Activated CD4-positive, alpha-beta T cell treated with anti-CD3 and anti-CD28 coated beads, Interleukin-2, amount 10 ng/mL, durations not matched to agents 24 days and 14 days (primary cell): ENCODE measurements at places on chromosomes 12 and 14.

GRCh38 chr14:50659327-50659974 is 8.7 kb downstream of the SAV1 start:
- DNase-seq: no peak

GRCh38 chr14:40309124-40309523 is 876.9 kb upstream of the FBXO33 start:
- DNase-seq: no peak

GRCh38 chr12:94594443-94594825 is 55.9 kb downstream of the TMCC3 start:
- DNase-seq: no peak

DNA sequence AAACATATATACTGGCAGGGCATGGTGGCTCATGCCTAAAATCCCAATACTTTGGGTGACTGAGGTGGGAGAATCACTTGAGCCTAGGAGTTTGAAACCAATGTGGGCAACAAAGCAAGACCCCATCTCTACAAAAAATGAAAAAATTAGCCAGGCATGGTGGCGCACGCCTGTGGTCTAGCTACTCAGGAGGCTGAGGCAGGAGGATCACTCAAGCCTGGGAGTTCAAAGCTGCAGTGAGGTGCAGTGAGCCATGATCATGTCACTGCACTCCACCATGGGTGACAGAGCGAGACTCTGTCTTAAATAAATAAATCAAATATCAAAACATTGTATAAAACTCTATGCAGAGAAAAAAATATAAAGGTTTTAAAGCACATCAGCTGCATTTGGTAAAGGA is 5.2 kb downstream of the FMNL3 start:
- no peak for DNase-seq

DNA sequence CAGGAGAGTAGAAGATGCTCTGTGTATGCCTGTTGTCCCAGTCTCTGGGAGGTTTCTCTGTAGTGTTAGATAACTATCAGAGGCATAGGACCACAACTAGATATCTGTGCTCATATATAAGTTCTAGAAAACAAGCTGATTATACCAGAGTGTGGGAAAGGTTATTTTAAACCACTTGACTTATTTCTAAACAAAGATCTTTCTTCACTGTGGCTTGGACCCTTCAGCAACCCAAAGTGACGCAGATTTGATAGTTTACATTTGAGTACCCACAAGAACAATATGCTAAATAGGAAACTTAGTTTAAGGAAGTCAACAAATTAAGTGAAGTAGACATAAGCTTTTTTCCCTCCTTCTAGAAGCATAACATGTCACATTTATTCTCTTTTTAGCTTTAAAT is 41.3 kb downstream of the RIC8B start:
- DNase-seq: no peak

GRCh38 chr12:113232840-113233585 is 11.7 kb downstream of the TPCN1 start:
- peak; percentile 87 for DNase-seq

- no peak for DNase-seq
Measured at GRCh38 chr14:77544571-77544970, 46.0 kb upstream of the ISM2 start.

GRCh38 chr14:57737598-57737997 is 128.3 kb downstream of the SLC35F4 start:
- DNase-seq: no peak

DNA sequence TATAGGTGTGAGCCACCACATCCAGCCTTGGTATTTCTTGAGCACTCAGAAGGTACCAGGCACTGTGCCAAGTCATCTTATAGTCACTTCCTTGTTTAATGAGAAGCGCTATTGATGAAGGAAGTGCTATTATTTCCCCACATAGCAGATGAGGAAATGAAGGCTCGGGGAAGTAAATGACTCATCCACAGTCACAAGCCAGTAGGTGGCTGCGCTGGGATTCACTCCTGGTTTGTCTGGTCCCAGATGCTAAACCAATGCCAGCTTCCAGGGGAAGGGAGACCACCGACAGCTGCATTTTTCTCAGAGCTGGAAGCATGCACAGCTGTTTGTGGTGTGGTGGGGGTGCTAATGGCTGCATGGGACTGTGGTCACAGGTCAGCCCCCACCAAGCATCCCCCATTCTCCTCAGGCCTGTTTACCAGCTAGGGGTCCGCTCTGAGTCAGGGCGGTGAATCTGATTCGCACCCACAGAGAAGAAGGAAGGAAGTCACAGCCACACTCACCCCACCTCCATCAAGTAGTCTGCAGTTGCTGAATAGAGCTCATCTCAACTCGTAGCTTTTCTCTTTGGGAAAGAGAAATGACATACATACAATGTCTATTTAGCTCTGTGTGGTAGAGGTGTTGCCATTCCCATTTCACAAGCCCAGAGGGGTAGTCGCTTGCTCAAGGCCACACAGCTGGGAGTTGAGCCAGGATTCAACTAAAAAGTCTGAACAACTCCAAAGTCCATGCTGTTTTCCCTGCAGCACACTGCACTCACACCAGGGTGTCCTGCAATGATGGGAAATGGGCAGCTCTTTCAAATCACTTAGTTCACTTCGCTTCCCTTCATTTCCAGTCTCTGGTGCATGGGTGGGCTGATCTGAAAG is 6.3 kb upstream of the LTBP2 start:
- DNase-seq: peak; percentile 83

- DNase-seq: no peak
Measured at GRCh38 chr12:99146730-99147129, 500.8 kb upstream of the GARIN6 start.

- DNase-seq: no peak
Measured at GRCh38 chr14:33510063-33510481, 440.8 kb downstream of the EGLN3 start.

- no peak for DNase-seq
Measured at GRCh38 chr14:99419905-99420304, 60.8 kb downstream of the SETD3 start.

DNA sequence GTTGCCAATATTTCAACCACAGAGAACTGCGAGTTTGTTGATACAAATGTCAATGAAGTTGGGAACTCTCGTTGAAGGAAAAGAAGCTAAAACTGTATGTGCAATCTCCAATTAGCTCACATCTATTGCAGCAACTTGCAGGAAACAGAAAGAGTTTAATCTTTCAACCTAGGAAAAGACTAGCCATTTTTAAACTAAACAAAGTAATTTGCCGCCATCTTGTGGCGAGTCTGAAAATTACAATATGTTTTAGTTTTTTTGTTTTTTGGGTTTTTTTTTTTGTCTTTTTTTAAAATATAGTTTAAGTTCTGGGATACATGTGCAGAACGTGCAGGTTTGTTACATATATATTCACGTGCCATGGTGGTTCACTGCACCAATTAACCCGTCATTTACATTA is 131.2 kb upstream of the FOXG1 start:
- DNase-seq: peak; percentile 55

DNA sequence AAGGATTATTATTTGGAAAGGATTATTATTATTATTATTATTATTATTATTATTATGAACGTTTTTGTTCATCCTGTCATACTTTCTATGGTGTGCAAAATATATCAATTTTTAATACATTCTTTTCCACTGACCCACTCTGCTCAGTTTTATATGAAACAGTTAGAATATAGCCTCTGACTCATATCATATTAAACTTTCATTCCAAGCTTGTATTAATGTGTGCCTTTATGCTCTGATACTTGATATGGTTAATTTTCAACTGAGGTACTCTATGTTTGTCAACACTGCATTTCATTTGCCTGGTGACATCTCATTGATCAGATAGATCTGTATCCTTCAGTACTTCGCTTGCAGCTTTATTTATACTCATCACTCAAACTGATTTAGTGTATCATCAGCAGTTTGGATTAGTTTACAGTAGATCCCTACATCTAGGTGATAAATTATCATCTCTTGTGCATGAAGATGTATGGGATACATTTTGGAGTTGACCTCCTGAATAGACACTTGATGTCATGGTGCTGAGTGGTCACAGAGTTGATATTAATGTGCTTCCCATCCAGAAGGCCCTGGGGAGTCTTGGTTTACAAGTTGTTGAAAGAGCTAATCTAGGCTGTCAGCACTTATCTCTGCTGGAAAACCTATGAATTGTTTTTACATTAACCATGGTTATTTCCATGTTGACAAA is 271.8 kb downstream of the TRHDE start:
- DNase-seq: no peak

GRCh38 chr12:93699271-93700145 is 22.3 kb downstream of the CRADD start:
- DNase-seq: no peak

DNA sequence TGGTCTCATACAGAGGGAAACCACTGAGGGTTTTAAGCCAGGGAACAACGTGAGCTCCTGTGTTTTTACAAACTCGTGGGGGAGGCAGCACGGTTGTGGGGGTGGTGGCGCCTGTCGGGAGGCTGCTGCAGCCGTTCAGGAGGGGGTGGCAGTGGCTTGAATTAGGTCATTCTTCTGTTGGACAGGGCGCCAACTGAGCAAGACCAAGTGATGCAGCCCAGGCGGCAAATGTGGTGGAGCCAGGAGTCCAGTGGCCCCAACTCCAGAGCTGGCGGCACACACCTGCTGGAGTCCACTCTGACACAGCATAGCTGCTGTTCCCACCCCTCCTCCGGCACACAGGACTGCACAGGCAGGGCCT is 27.8 kb downstream of the FBRSL1 start:
- no peak for DNase-seq

DNA sequence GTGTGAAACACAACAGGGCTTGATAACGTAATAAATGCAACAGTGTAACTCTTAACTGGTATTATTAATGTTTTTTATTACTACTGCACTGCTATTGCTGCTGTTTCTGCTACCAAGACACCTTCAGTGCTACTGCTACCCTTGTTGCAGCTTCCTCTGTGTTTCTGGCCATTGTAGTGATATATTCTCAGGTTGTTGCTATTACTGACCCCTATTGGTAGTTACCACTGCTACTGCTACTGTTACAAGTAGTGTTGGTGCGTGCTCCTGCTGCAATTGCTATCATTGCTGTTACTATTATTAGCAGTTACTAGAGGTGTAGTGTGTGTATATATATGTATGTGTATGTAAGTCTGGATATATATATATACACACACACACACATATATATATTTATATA is 87.2 kb upstream of the PTPRB start:
- no peak for DNase-seq

GRCh38 chr12:21542403-21542802 is 16.3 kb downstream of the SPX start:
- DNase-seq: no peak

DNA sequence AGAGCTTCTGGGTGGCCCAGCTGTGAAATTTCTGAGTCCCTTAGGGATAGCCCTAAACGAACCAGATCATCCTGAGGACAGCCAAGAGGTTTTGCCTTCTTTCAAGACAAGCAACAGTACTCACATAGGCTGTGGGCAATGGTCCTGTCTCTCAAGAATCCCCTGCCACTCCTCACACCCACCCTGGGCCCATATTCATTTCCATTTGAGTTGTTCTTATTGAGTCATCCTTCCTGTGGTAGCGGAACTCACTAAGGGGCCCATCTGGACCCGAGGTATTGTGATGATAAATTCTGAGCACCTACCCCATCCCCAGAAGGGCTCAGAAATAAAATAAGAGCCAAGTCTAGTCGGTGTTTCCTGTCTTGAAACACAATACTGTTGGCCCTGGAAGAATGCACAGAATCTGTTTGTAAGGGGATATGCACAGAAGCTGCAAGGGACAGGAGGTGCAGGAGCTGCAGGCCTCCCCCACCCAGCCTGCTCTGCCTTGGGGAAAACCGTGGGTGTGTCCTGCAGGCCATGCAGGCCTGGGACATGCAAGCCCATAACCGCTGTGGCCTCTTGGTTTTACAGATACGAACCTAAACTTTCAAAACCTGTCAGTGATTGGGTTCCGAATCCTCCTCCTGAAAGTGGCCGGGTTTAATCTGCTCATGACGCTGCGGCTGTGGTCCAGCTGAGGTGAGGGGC is 38.9 kb downstream of the DAD1 start:
- peak; percentile 91 for DNase-seq

DNA sequence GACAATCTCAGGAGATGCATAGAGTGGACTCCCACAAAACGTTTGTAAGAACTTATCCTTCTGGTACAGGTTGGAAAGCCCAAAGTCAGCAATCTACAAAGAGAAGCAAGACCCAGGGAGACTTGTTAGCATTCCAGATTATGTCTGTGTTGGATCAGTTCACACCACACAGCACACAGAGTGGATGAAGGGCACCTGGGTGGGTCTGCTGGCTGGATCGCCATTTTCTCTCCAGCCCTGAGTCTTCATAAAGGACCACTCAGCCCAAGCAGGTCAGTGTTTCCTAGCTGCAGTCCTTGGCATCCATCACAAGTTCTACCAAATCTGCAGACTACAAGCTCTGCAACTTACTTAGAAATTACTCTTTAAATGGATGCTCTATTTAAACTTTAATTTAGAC is 66.0 kb downstream of the NUAK1 start:
- no peak for DNase-seq

- DNase-seq: no peak
Measured at GRCh38 chr14:53108292-53109104, 44.6 kb downstream of the DDHD1 start.

GRCh38 chr14:57918791-57919190 is 52.9 kb upstream of the SLC35F4 start:
- DNase-seq: no peak

DNA sequence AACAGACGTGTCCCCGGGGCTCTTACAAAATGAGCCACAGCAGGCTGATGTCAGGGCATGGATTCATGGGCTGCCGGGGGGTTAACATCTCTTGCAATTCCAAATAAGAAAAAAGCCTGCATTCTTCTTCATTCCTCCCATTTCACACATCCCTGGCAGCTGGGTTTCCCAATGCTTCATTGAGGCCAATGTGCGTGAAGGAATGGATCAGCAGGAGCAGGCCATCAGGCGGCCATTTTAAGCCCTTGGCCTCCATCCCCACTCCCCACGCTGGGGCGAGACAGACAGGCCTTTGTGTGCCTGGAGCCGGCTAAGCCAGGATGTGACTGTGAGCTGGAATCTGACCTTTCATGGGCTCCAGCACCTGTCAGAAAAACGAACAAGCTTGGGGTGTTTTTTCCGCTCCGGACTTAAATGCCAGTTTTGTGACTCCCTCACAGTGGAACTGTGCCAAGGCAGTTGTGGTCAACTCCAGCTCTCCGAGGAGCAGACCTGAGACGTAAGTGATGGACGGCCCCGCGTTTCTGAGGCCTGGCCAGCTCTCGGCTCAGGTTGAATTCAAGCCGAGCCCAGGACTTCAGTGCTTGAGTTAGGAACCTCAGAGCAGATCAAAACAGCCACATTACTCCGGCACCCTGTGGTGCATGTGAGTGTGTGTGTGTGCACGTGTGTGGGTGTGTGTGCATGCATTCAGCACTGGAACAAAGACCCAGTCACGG is 133.1 kb downstream of the TMEM30B start:
- no peak for DNase-seq

- no peak for DNase-seq
Measured at GRCh38 chr14:100543471-100544455, 43.5 kb downstream of the BEGAIN start.
